ENCODE measurements at places on chromosomes 11 and 22. TPM values are rescaled to one million over a fixed set of nuclear protein-coding genes. Genes with fewer than 3 reads are reported as not detected.

The OR4A16 gene
- total RNA-seq, result not detected

The GGT1 gene
- total RNA-seq, result 7.4 TPM

- peak; percentile 73 for DNase-seq
Measured at GRCh38 chr22:19756288-19757128, 4.1 kb upstream of the TBX1 start.

DNA sequence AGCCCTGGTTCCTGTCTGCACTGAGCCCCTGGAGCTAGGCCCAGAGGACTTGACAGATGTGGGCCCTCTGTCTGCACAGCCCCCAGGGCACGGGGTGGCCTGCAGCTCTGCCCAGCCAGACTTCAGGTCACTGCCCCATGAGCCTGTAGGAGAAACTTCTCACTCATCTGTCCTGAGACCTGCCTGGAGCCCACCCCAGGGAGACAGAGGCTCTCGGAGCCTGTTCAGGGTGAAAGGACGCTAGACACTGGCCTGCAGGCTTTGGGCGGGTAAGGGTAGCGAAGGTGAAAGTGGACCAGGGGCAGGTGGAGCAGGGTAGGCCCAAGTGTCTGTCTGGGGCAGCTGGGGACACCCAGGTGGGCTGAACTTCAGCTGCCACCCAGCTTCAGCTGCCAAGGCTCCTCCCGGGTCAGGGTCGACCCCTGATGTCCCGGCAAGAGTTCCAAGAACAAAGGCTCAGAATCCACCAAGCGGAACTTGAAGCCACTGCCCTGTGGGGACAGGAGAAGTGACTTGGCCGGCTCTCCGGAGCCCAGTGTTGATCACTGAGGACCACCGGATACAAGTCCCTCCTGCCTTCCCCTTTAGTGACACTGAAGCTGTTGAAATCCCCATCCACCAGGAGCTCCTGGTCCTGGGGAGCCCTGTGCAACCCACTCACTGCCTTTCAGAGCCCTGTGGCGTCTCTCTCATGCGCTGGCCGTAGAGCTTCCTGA, 90.3 kb downstream of the KCNQ1 start:
- no peak for DNase-seq

DNA sequence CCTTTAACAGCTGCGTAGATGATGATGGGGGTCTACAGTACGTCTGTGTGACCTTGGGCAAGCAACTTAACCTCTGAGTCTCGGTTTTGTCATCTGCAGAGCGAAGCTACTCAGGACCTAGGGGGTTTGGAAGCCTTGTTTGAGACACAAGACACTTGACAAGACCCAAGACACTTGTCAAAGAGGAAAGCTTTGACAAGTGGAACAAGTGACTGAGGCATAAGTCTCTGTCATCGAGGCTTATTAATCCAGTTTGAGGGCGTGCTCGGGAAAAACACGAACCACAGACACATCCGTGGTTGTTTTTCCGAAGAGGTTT, 732 bp upstream of the PC start:
- DNase-seq, result no peak

DNA sequence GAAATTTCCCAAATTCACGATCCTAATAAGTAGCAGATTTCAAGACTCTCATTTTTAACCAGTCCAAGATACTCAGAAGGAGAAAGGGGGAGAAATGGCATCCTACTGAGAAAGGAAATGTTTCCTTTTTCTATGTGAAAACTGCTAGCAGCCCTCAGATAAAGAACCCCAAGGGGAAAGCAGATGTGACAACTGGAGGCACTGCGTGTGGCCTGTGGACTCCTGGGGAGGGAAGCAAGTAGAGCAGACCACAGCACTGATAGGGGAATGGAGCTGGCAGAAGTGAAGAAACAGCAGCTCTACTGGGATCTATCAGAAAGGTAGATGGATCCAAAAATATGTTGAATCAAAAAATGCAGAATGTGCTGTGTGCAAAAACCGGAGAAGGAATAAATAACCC, 239.7 kb upstream of the API5 start:
- peak; percentile 30 for DNase-seq

DNA sequence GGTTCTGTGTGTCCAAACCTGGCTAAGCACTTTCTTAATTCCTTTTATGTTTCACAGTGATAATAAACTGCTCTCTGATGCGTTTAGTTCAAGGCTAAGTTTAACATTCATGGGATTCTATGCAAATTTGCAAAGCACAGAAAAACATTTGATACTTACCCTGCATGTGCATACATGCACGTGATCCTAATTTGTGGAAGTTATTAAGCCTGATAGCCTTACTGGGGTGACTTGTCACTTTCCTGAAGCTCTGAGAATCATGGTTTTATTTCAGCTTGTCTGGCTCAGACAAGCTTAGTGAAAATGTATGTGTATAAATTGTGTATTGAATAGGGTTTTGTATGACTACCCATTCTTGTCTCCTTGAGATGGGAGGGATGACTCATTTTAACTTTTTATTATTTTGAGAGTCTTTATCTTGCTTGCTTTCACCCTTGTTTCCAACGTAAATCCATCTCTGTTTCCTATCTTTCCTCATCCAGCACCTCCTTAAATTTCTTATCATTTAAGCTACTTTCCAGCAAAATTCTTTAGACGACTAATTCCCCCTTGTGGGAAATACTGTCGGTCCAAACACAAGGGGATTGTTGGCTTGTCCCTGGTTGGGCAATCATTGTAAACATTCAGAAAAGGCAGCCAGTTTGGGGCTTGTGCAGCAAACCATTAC, 167.1 kb downstream of the C11orf91 start:
- DNase-seq, result no peak

- DNase-seq, result no peak
Measured at GRCh38 chr11:212150-213100, 4.9 kb downstream of the RIC8A start.

DNA sequence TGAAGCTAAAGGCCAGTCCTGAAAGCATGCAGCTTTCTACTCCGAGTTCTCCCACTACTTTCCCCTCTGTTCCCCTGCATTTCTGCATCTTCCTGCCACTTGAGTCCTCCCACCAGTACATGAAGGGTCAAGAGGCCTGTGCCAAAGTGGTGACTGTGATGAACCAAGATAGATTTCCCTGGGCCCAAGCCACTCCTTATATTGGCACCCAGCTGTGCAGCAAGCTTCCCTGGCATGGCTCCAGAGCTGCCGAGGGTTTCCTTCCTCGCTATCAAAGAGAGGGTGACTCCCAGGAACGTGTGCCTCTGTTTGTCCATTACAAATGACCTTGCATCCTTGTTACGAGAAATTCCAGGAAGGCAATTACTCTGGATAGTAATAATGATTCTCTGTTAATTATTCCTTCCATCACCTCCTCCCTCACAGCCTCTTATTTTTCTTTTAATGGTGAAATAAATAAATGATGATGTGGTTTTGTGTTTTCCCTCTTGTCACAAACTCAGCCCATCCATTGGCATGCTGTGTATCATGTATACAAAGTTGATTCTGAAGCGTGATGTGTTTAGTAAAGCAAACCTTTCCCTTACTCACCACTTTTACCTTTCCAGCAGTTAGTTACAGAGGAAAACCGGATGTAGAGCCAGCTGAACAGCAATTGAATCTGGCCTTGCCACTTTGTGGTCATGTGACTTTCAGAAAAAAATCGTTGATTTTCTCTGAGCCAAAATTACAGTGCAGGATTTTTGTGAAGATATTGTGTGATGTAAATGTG, 8.3 kb downstream of the SRSF8 start:
- DNase-seq, result no peak

DNA sequence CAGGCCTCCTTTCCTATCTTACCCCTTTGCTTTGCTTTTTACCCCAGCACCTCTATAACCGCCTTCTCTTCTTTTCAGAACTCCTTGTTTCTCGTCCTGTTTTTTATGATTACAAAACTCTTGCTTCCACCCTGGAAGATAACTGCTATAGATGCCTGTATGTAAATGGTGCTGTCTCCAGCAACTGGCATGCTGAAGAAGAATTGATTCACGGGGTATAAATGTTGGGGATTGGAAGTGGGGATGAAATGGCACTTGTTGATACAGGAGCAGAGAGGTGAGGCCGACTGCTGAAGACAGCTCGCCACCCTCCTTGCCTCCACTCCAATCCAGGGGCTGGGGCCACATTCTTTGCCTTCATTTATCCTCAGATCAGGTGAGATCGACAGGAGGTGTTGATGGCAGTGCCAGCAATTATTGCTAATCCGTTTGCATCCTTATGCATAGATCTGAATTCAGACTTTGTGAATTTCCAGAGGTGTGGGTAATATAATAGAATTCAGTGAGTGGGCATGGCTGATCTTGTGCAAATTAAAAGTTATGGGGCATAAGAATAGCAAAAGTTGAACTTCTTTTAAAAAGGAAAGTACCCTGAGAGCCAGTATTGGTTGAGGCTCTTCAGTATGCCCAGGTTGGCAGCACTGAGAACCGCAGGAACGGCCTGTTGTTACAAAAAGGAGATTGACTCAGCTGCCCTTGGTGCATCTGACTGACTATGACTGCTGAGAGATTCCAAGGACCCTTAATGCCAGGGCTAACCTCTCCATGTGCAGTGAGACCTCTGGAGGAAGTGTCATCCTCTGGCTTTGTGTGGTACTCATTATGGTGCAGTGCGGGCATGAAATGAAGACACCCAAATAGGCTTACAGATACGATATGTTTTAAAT, 5.3 kb downstream of the NEAT1 start:
- no peak for DNase-seq

GRCh38 chr11:65279741-65280440, 18.1 kb downstream of the POLA2 start:
- no peak for DNase-seq

DNA sequence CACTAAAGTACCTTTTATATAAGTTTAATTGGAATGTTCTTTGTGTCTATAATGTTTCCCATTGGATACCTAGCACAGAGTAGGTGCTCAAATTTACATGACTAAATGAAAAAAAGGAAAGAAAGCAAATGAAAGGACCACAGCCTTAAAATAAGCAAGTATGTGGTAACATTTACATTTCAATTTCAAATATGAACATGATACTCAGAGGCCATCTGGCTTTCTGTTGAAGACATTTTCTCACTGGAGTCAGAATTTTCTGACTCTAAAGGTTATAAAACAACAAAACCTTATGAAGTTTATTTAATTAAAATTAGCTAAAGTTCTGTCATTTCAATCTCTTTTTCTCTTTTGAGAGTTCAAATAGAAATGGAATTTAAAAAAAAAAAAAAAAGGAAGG, 904 bp upstream of the ANGPTL5 start:
- DNase-seq, result no peak

DNA sequence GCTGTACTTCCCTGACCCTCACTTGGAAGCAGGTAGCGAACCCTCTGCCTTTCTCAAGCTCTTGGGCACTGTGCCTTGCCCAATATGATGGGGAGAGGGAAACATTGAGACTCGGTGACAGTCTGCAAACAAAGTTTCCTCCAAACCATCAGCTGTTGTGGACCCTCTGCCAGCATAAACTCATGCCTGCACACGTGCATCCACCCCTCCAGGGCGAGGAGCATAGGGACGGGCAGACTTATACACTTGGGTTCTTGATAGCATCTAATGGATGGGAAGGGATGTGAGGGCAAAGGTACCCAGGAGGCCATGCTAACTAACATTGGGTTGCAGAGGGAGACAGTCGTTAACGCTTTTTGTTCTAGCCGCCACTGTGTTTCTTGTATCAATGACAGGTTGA, 8.2 kb upstream of the MAPK8IP1 start:
- DNase-seq, result no peak

DNA sequence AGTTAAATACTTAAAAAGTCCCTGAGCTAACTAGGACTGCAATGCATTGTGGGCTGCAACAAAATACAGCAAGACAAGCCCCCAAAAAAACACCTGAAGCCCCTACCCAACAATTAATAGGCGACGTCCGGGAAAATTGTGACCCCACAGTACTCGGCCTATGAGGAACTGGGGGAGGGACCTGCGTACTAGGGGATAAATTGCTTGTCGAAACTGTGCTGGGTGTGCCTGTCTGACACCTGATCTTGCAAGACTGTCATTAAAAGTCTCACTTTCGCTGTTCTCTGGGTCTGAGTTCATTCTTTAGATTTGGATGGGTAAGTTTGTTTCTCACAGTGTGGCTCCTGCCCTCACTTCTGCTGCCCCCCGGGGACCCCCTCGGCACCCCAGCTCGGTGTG, 15.2 kb downstream of the TANGO2 start:
- no peak for DNase-seq
